ENCODE measurements at places on chromosomes 12 and 14.

- DNase-seq = peak; percentile 31
Measured at GRCh38 chr14:60753264-60754119, 18.9 kb downstream of the MNAT1 start.

- DNase-seq = no peak
Measured at GRCh38 chr14:61281186-61281947, at the start of gene TMEM30B. TMEM30B (minus strand) TSS chr14:61281338; CDS start chr14:61281147, 191 bp downstream.

DNA sequence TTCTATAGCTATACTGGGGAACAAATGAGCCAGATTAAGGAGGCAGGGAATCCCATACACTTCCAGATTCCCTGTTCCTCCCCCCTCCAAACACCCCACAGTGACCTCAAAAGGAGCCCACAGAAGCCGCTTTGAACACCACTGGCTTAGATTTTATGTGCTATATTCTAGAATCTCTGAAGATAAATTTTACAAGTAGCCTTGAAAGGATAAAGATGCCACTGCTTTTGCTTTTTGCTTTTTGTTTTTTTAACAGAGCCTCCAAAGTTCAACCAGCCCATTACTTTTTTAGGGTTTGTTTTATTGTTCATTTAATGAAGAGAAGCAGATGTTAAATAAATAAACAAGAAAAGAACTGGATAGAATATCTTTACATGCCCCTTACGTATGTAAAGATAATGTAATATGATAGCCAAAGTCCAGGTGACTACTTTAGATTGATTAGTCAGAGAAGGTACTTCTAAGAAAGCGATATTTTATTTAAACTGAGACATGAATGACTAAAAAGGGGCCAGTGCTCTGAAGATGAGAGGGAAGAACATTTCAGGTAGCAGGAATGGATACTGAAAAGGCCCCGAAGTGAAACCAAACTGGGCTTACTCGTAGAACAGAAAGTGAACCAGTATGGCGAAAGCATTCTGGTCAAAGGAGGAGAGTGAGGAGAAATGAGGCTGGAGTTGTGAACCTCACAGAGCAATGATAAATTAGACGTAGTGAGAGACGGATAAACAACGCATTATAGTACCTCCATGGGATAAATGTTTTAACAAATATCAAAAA, 44.6 kb downstream of the DUSP6 start:
- no peak for DNase-seq

- DNase-seq = no peak
Measured at GRCh38 chr14:49463146-49463545, 123.0 kb downstream of the RPS29 start.

DNA sequence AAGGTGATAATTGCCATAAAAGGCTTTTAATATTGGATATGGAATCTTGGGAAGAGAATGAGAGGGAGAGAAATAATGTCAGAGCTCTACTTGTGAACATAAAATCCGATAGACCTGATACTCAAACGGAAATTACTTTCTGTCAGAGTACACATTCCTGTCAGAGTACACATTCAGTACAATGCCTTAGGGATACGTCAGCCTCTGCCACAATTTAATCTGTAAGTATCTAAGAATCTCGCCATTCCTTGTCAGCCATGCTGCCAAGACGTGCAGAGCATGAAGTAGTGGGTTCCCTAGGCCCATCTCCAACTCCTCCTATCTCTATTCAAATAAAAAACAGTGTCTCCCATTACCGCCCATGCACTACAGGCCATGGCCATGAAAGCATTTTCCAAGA, 242.6 kb downstream of the CEP128 start:
- DNase-seq = no peak

GRCh38 chr12:69329669-69330428, 18.3 kb upstream of the LYZ start:
- no peak for DNase-seq

GRCh38 chr12:51954561-51955361, 3.3 kb downstream of the ACVR1B start:
- DNase-seq = no peak

GRCh38 chr14:81384900-81385299, 15.2 kb downstream of the STON2 start:
- no peak for DNase-seq

DNA sequence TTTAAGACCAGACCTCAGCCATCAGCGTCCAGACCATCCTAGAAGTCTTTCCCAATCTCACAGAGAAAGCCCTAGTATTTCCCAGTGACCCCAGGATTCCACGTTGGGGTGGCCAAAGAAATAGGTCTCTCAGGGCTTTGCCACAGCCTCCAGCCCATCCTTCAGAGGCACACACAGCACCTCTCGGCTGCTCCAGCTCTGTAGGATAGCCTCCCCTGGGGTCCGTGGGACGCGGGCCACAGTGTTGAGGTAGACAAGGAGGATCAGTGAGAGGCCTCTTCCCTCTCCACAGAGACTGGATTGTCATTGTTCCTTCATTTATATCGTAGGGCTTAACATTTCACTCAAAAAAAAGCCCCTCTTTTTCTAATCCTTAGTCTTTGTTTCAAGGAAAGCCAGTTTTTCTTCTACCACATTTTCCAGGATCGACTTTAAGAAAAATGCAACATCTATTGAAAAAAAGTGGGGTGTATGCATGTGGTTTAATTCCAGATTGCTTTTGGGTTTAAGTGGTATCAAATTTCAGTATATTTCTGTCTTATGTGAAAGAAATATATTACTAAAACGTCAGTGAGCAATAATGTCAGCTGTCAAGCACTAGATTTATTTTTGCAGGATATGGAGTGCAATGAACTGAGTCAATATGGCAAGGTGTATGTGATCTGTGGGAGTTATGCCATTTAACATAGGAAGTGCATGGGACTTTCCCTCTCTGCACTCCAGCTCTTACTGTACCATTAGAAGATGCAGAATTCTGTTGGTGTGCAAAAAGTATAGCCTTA, 187.5 kb downstream of the MSRB3 start:
- no peak for DNase-seq

DNA sequence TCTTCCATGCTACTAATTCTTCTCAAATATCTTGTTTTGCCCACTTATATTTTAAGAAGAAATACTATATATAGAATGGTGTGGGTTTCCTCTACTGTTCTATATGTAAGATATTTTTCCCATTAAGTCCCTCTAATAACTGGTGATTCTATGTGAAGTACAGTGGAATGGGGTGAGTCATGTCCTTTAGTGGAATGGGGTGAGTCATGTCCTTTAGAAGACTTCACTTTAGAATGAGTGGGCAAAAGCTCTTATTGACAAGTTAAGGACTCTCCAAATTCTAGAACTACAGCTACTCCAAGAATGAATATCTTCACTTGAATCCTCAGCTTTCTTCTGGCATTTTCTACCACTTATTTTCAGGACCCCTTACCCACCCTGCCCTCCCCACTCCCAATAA, 349.9 kb downstream of the ETNK1 start:
- no peak for DNase-seq

DNA sequence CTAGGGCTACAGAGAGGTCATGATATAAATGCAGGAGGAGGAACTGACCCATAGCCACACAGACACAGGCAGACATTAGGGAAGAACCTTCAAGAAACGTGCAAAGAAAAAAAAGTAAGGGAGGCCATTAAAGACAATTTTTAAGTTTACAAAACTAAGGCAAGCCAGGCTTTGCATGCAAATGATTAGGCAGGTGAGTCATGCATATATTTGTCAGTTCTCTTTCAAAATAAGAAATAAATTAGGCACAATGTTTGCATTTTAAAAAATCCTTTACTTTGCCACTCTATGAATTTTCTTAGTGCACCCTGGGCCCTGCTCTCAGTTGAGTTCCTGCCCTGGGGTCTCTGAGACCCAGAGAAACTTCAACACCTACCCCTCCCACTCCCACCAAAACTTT, 75.0 kb downstream of the PRMT8 start:
- no peak for DNase-seq

- no peak for DNase-seq
Measured at GRCh38 chr12:47189728-47190127, 110.0 kb upstream of the AMIGO2 start.

DNA sequence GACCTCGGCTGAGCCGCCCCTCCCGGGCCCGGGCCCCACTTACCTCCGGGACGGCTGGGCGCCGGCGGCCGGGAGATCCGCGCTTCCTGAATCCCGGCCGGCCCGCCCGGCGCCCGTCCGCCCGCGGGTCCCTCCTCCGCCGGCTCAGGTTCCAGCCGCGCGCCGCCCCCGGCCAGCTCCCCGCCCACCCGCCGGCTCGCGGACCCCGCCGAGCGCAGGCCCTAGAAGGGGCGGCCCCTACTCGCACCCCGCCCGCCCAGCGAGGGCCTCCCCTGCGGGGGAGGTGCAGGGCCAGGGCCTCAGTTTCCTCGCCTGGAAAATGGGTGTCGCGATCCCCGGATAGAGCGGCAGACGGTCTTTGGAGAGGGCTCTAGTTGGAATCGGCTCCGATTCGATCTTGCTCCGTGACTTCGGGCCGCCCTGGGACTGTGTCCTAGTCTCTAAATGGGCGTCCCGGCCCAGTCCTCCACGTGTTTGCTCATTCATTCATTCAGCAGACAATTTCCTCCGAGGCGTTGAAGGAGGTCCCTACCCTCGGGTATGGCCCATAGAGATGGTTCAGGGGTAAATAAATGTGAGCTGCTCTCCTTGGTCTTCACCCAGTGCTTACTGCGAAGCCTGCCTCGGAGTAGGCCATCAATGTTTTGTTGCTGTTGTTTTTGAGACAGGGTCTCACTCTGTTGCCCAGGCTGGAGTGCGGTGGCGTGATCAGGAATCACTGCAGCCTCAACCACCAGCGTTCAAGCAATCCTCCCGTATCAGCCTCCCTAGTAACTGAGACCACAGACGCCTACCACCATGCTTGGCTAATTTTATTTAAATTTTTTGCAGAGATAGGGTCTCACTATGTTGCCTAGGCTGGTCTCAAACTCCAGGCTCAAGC, at the start of gene TRPV4:
Gene TRPV4 (minus strand): TSS at position 92 of the 883 bp plus-strand sequence. CDS start 18,602 bp downstream, outside the sequence.
- DNase-seq = no peak
